ENCODE measurements at places on chromosomes 4 and X. TPM values are rescaled to one million over a fixed set of nuclear protein-coding genes. Genes with fewer than 3 reads are reported as not detected.

Gene SSX2B
- total RNA-seq, result not detected

Gene FGD1
- total RNA-seq, result 15.7 TPM

Gene NKX1-1
- total RNA-seq, result not detected

Gene PROM1
- total RNA-seq, result not detected

Gene ADAMTS3
- 4.4 TPM for total RNA-seq

Gene EDA2R
- 2.0 TPM for total RNA-seq

Gene DCHS2
- not detected for total RNA-seq

Gene PABPC1L2A
- not detected for total RNA-seq

Gene AMMECR1
- 16.9 TPM for total RNA-seq

Gene TMPRSS11D
- total RNA-seq, result not detected

Gene GSTCD
- total RNA-seq, result 4.7 TPM

Gene DTHD1
- not detected for total RNA-seq

Gene NUDT9
- 30.7 TPM for total RNA-seq

Gene C1GALT1C1
- 16.3 TPM for total RNA-seq

Gene SLC4A4
- total RNA-seq, result 1.9 TPM

Gene POU3F4
- total RNA-seq, result not detected

Gene PAGE2B
- not detected for total RNA-seq

Gene UGT2B10
- not detected for total RNA-seq

Gene RASSF6
- not detected for total RNA-seq

Gene TLR6
- 2.5 TPM for total RNA-seq

Gene IL3RA
- total RNA-seq, result not detected

Gene GUCY1A1
- total RNA-seq, result 0.12 TPM

Gene NAP1L5
- total RNA-seq, result 6.5 TPM

Gene CTAG2
- total RNA-seq, result not detected

Gene AREG
- 0.51 TPM for total RNA-seq

Gene SLC49A3
- total RNA-seq, result 5.7 TPM

Gene ZXDB
- 10.9 TPM for total RNA-seq

Gene UGT2B15
- total RNA-seq, result not detected

Gene TMSB15A
- 1.8 TPM for total RNA-seq

Gene ASB5
- not detected for total RNA-seq

Gene C4orf51
- total RNA-seq, result not detected

Gene TCEANC
- total RNA-seq, result 1.8 TPM

Gene ERAS
- not detected for total RNA-seq

Gene RHOH
- not detected for total RNA-seq

Gene DUSP9
- total RNA-seq, result not detected
